Sigmoid colon (tissue), 7 donors: ENCODE measurements at places on chromosomes 6 and 20. TPM values are rescaled to one million over a fixed set of nuclear protein-coding genes. Genes with fewer than 3 reads are reported as not detected.

WFDC10B gene
- total RNA-seq: not detected

USP49 gene
- total RNA-seq: 3.4 TPM

AK9 gene
- total RNA-seq: 14.3 TPM

PAK5 gene
- 0.16 TPM for total RNA-seq

NNAT gene
- total RNA-seq: 105 TPM

CLPSL2 gene
- total RNA-seq: not detected

COL21A1 gene
- total RNA-seq: 21.6 TPM
